ENCODE measurements at places on chromosomes 6 and 20.
A peak's percentile ranks its signal among the peaks of the same experiment; 100 is the strongest.

DNA sequence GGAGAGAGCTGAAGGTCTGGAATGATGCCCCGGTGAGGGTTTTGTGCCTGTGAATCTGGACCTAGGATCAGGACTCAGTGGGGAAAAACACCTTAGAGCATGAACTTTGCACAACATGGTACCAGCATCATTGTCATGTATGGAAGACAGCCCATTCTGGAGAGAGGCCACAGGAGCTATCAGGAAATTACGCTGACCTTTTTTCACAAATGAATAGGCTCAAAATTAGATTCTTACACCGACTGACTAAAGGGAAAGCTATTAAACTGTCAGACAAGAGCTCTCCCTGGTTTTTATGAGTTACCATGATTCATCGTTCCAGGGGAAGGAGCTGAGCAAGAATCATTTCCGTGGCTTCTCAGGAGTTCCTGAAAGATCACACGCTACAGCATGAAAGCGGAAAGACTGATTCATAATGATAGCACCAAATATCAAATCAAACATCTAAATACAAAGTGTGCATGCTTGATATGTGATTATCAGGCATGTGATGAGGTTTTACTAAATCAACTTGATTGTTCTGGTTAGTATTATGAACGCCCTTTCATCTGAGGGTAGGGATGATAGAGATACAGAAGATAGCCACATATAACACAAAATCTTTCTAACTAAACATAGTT lies 224.9 kb upstream of the SMLR1 start:
- no peak for DNase-seq

DNA sequence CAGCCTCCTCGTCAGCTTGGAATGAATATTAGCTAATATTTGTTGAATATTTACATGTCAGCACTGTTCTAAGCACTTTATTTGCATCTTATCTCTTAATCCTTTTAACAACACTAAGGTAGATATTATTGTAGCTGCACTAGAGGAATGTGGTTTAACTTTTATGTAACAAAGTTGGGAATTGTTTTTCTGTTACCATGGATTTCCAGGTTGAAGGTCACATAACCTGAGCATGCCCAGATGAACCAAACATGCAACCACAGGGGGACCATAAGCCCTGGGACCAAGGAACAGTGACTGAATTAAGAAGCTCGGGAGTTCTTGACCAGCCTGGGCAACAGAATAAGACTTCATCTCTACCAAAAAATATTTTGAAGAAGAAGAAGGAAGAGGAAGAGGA lies 29.1 kb upstream of the YWHAB start:
- DNase-seq: no peak

DNA sequence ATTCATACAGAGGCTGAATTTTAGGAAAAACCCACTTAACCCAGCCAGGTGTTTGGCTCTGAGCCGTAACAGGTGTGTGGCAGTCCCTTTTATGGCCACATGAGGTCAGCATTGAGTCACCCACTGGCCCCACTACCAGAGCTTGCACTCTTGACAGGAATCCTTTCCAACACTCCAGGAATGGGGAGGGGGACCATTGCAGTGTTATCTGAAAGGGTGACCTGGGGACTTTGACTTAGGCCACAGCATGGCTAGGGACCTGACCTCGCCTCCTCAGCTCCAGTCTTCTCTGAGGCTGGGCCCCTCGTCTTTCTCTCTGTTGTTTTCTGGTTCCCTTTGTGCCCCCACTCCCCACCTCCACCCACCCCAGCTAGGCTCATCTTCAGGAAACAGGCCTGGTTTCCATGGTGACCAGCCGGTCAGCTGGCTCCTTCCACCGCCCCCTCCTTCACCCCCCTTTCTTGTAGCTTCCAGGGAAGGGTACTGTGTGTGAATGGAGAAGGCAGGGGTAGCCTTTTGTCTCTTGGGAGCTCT lies 2.1 kb upstream of the TMEM151B start:
- DNase-seq: peak; percentile 65

DNA sequence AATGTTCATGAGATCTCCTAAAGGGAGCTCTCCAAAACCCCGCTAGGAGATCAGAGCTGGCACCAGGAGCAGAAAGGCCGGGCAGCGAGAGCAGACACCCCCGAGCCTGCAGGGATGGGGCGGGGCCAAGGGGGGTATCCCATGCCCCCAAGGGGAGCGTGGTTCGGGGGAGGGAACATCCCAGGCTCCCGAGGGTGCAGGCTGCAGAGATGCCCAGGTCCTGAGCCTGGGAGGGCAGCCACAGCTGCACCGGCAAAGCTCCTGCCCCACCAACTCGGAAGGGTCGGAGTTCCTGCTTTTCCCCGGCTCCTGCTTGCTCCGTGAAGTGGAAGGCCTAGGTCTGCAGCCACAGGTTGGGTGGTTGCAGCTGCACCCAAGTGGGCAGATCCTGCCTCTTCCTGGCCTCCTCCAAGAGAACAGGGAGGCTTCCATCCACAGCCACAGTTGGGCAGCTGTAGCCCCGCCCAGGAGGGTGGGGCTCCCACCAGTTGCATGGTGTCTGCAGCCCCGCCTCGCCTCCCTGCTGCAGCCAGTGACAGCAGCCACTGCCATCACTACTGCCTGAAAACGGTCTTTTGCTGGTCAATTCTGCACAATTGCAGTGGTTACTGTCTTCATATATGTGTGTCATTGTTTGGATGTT lies 13.4 kb upstream of the GMNN start:
- DNase-seq: no peak

GRCh38 chr6:24957199-24957598 lies 21.4 kb upstream of the RIPOR2 start:
- DNase-seq: no peak

GRCh38 chr6:148235446-148235845 lies 107.2 kb upstream of the SASH1 start:
- no peak for DNase-seq

DNA sequence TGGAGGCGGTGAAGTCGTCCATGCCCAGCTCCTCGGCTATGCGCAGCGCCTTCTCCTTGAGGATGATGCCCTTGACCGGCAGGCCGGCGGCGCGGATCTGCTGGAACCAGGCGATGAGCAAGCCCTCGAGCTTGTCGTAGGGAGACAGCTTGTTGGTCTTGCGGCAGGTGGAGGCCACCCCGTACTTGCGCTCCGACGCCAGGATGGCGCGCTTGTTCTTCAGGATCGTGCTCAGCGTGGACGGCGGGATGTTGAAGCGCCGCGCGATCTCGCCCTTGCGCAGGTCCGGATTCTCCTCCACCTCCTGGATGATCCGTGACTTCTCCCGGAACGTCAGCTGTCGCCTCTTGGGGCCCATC lies 435 bp downstream of the CENPB start:
- DNase-seq: no peak

- no peak for DNase-seq
Observed at GRCh38 chr20:45836841-45837240, 3.2 kb downstream of the SNX21 start.

DNA sequence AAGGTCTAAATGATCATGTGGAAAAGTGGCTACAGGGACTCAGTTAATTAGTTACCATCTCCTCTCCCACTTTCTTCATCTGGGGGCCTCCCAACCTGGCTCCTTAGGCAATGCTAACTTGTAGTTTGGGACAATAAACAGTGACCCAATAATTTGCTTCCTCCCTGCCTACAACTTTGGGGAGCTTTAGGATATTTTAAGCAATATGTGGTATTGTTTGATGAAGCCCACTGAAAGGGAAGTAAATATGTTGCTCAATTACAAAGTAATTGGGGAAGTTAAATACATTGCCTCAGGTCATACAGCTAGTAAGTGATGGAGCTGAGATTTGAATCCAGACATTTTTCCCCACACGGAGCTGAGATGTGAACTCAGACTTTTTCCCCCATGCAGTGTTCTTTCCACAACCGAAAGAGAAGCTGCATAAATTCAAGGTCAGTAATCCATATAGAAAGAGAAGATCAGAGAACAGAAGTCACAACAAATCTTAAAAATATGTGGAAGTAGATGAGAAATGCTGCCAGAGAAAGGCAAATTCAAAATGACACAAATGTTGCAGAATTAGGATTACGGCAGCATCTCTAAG lies 26.6 kb downstream of the ZHX3 start:
- DNase-seq: no peak

- DNase-seq: no peak
Observed at GRCh38 chr6:16200321-16200883, 38.0 kb upstream of the GMPR start.

DNA sequence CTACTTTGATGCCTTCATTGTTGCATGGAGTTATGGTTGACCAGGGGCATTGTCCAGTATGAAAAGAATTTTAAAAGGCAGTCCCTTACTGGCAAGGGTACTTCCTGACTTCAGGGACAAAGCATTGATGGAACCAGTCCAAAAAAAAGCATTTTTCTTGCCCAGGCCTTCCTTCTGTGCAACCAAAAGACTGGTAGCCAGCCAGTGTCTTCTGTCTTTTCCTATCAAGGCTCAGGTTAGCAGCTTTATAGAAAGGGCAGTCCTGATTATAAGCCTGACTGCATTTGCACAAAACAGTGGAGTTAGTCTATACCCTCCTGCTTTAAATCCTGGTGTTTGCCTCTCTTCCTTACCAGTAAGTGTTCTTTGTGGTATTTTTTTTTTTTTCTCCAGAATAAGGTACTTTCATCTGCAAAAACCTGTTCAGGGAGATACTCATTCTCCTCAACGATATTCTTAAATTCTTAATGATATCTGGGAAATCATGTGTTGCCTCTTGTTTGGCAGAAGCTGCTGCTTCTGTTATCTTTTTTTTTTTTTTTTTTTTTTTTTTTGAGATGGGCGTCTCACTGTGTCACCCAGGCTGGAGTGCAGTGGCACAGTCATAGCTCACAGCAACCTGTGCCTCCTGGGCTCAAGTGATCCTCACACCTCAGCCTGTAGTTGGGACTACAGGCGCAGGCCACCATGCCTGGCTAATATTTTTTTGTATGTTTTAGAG lies 33.9 kb downstream of the SCAF8 start:
- no peak for DNase-seq

DNA sequence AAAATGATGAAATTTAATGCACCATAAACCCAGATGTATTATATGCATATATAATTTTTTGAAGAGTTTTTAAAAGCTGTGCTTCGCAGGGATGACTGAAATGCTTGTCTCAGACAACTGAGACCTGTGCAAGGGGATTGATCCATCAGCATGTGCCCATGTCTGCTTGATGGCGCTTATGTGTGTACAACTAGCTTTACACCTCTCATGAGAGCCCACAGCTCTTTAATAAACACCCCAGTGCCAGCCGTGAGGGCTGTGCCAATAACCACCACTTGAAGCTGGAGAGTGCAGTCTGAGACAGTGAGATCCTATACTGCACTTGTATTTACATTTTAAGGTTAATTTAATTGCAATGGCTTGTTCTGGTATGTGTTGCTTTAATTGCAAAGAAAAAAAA lies 225.5 kb downstream of the BCKDHB start:
- no peak for DNase-seq

DNA sequence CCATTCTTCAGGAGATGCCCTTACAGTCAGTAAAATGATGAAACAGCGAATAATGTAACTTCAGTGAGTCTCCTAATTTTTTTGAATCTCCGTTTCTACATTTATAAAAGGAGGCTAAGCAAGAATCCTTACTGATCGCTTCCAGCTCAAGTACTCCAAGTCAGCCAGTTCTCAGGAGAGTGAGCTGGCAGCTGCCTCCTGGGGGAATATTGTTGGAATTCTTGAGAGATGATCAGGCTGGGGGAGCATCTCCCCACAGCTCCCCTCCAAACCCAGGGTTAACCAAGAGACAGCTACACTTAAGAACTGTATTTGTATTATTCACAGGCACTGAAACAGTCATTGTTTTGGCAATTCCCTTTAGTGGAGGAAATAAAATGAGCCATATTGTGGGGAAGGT lies 89.1 kb upstream of the PCSK2 start:
- DNase-seq: no peak

DNA sequence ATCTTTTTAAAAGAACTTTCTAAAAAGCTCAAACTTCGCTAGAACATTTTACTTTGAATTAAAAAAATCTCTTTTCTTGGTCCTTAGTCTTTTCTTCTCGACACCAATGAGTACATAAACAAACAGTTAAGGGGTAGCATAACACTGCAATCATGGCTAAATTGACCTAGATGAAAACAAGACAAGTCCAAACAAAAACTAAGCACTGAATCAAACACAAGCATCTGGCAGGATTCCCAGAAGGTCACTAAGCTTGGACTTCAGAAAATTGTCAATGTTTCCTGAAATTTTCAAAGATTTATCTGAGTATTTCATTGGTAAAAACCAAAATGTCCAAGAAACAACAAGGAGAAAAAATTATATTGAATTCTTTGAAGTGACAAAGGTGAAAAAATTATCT lies 5.0 kb downstream of the COL21A1 start:
- DNase-seq: no peak

DNA sequence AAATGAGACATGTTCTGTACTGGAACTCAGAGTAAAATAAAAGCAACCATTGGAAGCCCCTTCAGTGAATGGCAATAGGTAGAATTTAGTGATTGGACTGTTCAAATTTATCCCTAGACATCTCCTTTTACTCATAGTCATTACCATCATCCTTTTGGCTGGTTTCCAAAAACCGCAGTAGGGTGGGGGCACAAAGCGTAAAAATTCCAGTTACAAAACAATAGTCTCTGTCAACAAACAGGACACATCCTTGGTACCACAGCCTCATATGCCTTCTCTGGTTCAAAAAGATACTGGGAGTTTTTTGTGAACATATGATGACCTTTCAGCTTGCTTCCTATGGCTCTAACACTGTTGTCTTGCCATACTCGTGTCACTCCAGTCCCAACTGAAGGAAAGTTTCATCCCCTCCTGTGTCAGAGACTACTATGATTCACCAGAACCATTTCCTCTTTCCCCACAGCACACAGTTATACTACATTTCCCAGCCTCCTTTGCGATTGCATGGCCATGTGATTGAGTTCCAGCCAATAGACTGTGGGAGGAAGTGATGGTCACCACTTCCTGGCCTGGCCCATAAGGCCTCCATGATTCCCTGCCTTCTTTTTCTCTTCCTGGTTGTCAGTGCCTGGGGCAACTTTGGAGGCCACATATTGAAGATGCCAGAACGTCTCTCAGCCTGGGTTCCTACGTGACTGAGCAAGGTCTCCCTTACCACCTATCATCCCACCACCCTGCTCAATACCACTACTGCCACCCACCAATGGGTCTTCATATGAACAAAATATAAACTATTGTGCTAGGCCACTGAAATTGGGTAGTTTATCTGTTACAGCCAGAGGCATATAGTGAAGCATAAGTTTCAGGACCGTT lies 162.4 kb downstream of the ID4 start:
- no peak for DNase-seq

DNA sequence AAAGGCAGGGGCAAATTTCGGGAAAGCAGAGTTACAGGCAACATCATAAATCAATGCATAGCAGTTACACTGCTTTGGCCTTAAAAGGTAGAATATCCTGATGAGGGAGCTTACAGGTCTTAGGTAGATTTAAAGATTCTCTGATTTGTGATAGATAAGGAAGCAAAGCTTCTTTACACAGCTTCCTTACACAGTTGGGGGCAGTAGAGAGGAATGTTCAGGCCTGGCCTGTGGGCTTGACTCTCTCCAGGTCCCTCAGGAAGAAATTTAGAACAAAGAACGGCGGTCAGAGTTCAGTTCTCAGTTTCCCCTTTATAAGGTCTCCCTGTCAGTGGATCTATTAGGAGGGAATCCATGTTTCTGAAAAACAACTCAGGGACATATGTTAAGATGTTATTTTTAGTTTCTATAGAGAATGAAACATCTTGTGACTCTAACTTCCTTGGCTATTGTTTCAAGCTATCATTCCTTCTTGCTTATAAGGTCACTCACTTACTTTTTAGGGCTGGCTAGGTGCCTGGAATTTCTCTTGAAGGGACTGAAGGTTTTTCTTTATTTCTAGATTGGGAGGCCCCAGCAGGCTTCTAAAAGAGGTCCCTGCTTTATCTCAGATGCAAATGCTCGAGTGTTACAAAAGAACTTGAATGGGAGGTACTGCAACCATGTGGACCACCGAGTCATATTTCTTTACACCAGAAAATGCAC lies 11.8 kb downstream of the HLA-B start:
- no peak for DNase-seq
